ENCODE measurements at places on chromosomes 7 and 10. TPM values are rescaled to one million over a fixed set of nuclear protein-coding genes. Genes with fewer than 3 reads are reported as not detected.

GRCh38 chr7:84841809-84842208 lies 345.0 kb downstream of the SEMA3D start:
- DNase-seq: no peak

- no peak for DNase-seq
Observed at GRCh38 chr7:106767498-106768323, 97.4 kb upstream of the PIK3CG start.

- no peak for DNase-seq
Observed at GRCh38 chr10:23448802-23449570, 10.1 kb downstream of the OTUD1 start.

- DNase-seq: no peak
Observed at GRCh38 chr7:156889089-156889488, 3.9 kb downstream of the LMBR1 start.

DNA sequence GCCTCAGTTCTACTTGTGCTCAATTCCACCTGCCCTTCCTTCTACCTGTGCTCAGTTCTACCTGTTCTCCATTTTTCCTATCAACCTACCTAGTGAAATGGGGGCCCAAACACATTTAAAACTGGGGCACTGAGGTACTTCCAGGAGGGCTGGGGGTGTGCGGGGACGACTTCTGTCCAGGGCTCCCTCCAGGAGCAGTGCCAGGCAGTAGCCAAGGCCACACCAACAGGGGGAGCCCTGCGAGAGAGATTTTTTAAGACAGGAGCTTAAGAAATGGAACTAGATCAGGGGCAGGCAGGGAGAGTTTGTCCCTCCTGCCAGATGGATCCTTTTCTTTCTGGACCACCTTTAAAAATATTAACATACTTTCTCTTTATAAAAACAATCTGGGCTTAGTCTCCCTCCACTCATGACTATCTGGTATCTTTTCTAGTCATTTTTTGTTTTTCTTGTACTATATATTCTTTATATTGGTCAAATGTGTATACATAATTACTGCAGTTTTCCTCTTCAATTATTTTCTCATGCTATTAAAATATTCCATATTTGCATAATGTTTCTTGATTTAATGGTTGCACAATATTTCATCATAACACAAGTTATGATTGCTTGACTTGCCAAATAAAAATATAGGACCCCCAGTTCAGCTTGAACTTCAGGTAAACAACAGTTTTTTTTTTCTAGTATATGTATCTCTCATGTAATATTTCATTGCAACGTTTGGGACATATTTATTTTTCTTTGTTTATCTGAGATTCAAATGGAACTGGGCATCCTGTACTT lies 47.3 kb upstream of the INSYN2A start:
- DNase-seq: peak; percentile 58

DNA sequence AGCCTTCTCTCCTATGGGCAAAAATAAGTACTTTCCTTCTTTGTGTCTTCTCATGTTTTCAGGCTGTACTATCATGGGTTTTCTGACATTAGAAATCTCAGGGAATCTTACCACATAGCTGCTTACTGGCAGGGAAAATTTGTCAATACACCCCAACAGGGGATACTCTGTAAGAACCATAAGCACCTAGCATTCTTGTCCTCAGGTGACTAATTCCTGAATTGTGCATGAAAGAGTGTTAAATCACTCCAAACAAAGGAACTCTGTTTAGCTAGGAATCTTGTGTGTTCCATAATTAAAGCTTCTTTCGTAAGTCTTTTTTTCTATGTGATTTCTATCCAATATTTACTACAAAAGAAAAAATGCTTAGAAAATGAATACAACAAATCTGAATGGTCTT lies 206.7 kb upstream of the POT1 start:
- no peak for DNase-seq

- DNase-seq: no peak
Observed at GRCh38 chr10:84360637-84361365, 32.4 kb downstream of the CCSER2 start.

Gene SLC29A3
- 5.3 TPM for total RNA-seq

Gene ATOH7
- total RNA-seq: 0.20 TPM

Gene NEBL
- 8.4 TPM for total RNA-seq

Gene UNC5B
- 1.3 TPM for total RNA-seq

All from neural crest cell (in vitro differentiated cells).